ENCODE measurements at places on chromosomes 6 and 20.

- no peak for DNase-seq
These were observed 67.4 kb downstream of the ECT2L start for GRCh38 chr6:138863321-138863720.

DNA sequence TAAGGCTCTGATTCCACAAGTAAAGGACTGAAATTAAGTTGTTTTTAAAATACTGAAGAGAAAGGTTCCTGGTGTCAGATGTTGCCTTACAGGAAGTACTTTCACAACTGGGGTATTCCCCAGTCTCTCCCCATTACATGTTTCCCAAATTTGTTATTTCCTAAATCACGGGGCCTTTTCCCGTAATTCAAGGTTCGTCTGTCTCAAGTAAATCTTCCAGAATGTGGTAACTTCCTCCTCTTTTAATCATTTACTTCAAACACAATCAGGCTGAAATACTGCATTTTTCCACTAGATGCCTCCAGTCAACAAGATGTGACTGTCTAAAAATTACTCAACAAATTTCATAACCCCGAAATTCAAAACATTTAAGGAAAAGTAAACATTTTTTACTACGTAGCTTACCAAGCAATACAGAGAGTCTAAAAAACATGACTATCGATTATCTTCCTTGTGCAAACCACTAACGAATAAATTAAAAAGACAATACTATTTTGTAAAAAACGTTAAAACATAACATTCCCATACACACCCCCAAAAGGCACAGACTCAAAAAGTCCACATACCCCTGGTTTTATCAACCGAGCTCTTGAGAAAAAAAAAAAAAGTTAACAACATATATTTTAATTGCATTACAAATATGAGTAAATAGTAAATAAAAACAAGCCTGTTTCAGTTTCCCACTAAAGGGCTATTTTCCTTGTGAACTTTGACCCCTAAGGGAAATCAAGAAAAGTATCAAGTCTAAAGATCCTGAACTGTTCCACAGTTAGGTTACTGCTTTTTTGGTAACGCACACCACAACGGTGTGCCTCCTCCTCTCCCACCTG lies 1.7 kb downstream of the SOD2 start:
- DNase-seq: no peak

- no peak for DNase-seq
These were observed 13.6 kb upstream of the RIPOR3 start for GRCh38 chr20:50704971-50705370.

- no peak for DNase-seq
These were observed 307.4 kb downstream of the TRDN start for GRCh38 chr6:123329337-123329736.

DNA sequence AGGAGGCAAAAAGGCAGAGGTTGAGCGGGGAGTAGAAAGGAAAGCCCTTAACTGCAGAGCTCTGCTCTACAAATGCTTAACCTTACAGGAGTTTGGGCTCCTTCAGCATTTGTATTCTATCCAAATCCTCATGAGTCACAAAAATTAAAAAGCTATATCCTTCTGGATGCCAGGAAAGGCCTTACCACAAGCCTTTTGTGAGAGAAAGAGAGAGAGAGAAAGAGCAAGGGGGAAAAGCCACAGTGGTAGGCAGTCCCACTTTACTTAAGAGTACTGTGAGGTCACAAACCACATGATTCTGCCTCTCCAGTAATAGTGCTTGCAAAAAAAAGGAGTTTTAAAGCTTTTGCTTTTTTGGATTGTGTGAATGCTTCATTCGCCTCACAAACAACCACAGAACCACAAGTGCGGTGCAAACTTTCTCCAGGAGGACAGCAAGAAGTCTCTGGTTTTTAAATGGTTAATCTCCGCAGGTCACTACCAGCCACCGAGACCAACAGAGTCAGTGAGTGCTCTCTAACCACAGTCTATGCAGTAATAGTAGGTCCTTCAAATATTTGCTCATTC lies at the start of gene RUNX2:
RUNX2 (plus strand) TSS at position 375 of the 567 bp plus-strand sequence. CDS start 397 bp downstream, outside the sequence.
- DNase-seq: no peak

DNA sequence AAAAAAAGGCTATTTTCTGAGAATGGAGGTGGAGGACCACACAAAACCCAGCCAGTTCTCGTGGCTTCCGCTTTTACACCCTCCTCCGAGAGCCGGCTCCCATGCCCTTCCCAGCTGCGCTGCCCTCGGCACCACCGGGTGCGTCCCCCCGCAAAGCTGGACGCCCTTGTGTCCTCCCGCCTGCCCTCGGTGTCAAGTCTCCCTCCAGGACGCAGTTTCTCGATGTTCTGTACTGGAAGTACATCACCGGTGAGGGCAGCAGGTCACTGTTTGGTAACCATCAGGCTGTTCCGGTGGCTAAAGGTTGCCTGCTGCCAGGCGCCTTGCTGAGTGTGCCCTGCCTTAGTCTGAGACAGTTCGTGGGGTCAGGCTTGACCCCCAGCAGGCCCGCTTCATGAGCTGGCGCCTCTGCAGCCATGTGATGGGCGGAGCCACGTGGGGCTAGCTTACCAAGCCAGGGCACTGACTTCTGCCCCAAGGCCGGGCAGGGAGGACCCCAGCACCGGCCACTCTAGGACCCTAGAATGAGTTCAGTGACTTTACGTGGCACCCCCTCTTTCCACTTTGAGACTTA lies 34.6 kb downstream of the RREB1 start:
- DNase-seq: no peak

GRCh38 chr6:5726976-5727718 lies 279.6 kb downstream of the NRN1 start:
- no peak for DNase-seq

GRCh38 chr6:39268721-39269120 lies 39.4 kb upstream of the KCNK5 start:
- DNase-seq: no peak

- no peak for DNase-seq
These were observed 1.8 kb downstream of the SNRPB start for GRCh38 chr20:2468581-2469407.

DNA sequence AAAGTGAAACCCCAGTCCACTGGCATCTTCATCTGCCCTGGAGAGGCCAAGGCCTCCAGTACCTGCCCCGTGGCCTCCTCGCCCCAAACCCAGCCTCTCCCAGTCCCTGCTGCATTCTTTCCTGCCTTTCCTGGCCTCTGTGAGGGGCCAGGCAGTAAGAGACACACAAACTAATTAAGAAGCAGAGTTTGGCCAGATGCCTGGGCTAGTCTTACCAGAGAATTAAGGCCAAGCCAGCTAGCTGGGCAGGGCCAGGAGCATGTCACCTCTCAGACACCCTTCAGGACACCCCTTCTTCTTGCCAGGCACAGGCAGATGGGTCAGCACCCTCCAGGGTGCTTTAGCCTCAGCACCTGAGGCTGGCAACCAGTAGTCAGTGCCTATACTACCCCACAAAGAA lies 2.4 kb downstream of the MDGA1 start:
- DNase-seq: no peak

GRCh38 chr6:101275251-101275650 lies 118.3 kb upstream of the GRIK2 start:
- DNase-seq: no peak

DNA sequence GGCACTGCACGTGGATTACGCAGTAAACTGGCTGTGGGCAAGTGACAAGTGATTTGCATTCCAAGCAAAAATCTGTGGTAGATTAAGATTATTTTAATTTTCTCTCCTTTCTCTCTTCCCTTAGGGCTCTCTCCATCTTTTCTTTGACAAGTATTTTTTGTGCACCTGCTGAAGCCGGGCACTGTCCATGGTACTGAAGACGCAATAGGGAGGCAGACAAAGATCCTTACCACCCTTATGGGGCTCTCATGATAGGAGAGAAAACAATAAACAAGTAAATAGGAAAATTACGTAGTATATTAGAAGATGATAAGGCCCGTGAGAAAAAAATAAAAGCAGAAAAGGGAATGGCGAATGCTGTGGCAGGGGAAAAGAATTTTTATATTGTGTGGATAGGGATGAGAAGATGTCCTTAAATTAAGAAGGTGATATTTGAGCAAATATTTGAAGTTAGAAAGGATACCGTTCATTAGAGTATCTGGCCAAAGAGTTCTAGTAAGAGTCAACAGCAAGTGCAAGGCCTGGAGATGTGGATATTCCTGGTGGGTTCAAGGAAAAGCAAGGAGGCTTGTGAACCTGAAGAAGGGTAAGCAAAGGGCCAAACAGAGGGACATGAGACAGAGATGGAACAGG lies 146.0 kb downstream of the LAMP5 start:
- DNase-seq: no peak

GRCh38 chr20:14609328-14610221 lies 272.2 kb upstream of the FLRT3 start:
- no peak for DNase-seq

DNA sequence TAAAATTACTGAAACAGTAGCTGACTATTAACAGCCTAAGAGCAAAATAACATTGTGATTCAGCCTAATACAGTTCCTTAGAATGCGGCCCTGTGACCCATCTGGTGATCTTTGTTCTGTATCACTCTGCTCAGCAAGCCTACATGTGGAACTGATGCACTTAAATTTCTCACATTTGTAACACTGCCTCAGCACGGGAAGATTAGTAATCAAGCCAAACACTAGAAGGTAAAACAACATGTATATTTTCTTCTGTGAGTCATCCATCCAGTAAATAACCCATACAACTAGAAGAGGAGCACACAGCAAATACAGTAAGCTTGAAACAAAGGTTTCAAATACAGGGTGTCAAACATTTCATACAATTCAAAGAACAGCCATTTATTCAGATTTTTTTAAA lies 189.7 kb upstream of the NOX3 start:
- DNase-seq: no peak

GRCh38 chr6:170231293-170232185 lies 59.3 kb downstream of the DLL1 start:
- DNase-seq: no peak

Measured in caudate nucleus (tissue), 63 donors.